ENCODE measurements at places on chromosomes 3 and 15.

GRCh38 chr3:73633916-73634344, 9.2 kb upstream of the PDZRN3 start:
- no peak for DNase-seq

- DNase-seq, result no peak
Observed at GRCh38 chr15:60020736-60021135, 16.6 kb downstream of the FOXB1 start.

DNA sequence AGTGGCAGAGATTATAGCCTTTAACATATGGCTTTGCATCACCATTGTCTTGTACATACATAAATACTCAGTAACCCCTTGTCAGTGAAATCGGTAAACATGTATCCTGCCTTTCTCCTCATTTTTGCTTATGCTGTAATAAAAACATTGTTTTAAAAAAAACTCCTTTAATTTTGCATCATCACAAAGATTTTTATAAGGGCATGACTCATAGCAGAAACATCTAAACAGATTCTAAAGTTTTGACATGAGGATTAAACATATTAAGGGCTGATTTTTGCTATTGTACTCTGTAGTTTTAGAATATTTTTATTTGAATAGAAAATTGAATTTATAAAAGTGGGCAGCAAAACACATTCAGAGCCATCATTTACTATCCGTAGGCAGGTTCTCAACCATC, 275.9 kb downstream of the ZIC4 start:
- DNase-seq, result no peak

- DNase-seq, result no peak
Observed at GRCh38 chr15:82894971-82895520, 57.5 kb downstream of the HOMER2 start.

GRCh38 chr3:150581174-150581573, 21.9 kb upstream of the SELENOT start:
- no peak for DNase-seq

- DNase-seq, result no peak
Observed at GRCh38 chr15:81914734-81915256, 131.0 kb downstream of the MEX3B start.

- DNase-seq, result no peak
Observed at GRCh38 chr3:14565868-14566588, 25.9 kb upstream of the GRIP2 start.

- DNase-seq, result no peak
Observed at GRCh38 chr3:23826382-23827064, 20.8 kb downstream of the UBE2E1 start.

GRCh38 chr3:33989229-33989628, 190.8 kb downstream of the PDCD6IP start:
- no peak for DNase-seq

DNA sequence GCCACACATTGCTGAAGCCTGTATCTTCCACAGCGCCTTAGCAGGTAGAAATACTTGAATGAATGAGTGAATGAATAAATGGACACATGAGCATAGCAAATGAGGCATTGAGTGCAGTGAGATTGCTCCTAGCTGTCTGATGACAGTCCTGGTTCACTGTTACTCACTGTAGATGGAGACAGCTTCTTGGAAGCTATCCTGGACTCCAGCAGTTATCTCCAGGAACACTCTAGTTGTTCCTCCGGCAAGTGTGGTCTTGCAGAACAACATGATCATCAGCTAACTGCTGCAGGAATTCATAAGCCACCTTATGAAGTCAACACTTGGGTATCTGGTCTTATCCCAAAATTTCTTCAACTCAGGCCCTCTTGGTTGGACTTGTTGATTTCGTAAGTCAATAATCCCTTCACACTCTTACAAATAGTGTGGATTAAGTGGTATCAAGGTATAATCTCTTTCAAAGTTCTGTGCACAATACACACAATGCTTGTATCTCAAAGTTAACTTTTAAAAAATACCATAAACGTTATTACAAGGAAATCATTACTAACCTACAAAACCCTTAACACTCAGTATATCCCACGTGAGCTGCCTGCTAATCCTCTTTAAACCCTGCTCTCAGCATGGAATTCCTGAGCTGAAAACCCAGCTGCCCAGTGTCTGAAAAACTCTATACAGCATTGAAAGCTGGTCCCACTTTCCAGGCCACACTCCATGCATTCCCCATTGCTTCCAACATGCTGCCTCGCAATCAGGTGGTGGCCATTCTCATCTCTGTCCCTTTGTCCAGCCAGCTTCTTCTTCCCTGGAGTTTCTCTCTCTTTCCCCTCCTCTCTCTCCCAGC, 14.4 kb upstream of the ZBTB38 start:
- DNase-seq, result no peak

GRCh38 chr15:57789225-57789624, 82.7 kb downstream of the POLR2M start:
- DNase-seq, result no peak

DNA sequence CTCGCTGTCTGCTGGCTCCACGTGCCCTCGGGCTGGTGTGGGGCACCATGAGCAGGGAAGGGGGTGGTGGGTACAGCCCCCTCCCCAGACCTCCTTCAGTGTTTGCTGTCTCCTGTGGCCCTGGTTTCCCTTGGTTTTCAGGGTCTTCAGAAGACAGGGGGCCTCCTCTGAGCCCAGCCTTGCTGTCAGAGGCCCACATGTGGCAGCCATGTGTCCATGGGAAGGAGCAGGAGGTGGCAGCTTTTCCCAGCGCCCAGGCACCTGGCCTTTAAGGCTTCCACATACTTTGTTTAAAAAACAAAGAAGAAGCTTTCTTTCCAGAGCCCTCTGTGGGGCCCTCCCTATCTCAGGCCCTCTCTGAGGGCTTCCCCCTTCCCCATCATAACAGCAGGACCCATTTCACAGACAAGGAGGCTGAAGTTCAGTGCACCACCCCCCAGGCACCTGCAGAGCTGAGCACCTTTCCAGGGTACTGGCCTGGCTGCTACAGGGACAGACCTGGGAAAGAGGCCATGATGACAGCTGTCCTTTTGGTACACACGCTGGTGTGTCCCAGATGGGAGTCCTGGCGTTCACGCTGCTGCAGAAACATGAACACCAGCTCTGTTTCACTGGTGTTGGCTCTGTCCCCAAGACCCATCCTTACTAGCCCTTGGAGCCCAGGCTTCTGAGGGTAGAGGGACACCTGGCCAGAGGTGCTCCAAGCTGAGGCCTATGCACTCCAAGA, 73.7 kb downstream of the DNAJB8 start:
- DNase-seq, result no peak

DNA sequence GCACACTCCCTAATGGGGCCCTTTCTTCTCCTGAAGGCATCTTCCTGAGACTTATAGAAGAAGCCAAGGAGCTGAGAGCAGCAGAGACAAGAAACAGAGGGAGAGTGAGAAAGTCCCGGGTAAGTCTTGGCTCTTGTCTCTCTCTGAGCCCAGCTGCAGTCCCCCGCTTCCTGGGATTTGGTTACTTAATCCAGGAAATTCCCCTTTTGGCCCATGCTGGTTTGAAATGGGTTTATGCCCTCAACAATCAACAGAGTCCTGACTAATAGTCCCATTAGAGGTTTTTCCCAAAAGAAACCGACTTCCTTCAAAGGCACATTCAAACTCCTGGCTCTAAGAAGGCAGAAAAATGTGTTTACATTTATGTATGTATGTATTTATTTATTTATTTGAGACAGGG, 22.0 kb downstream of the TMEM158 start:
- DNase-seq, result no peak

GRCh38 chr3:65538101-65538500, 500.6 kb downstream of the MAGI1 start:
- no peak for DNase-seq

- DNase-seq, result no peak
Observed at GRCh38 chr3:99925584-99926230, 108.0 kb downstream of the CMSS1 start.

DNA sequence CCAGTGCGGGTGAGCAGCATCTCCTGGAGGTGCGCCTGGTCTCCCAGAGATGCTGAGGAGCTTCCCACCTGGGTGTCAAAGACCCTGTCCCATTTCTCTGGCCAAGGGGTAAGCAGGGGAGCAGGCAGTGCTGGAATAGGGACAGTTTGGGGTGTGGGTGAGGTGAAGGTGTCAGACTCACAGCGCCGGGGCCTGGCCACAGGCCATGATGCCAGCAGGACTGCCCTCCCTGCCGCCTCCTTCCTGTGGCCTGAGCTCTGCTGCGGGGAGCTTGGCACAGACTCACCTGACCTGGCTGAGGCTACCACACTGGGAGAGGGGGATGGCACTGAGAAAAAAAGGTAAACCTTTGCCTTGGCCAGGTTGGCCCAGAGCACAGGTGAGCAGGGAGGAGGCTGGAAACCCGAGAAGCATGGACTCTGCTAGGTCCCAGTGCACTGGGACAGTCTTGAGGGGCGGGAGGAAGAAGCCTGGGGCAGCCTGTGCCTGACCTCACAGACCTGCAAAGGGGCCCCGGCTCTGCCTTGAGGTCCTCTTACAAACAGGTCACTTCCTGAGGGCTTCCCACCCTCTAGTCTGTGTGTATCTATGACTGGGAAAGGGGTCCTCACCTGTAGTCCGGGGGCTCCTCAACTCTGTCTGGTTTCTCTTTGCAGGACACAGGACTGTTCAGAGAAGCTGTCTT, 28.2 kb downstream of the GRAMD2A start:
- no peak for DNase-seq

- no peak for DNase-seq
Observed at GRCh38 chr3:108334701-108335100, 38.4 kb downstream of the HHLA2 start.

- DNase-seq, result no peak
Observed at GRCh38 chr3:126956361-126956760, 26.6 kb upstream of the PLXNA1 start.

- DNase-seq, result no peak
Observed at GRCh38 chr3:115785782-115786181, 162.5 kb downstream of the GAP43 start.

DNA sequence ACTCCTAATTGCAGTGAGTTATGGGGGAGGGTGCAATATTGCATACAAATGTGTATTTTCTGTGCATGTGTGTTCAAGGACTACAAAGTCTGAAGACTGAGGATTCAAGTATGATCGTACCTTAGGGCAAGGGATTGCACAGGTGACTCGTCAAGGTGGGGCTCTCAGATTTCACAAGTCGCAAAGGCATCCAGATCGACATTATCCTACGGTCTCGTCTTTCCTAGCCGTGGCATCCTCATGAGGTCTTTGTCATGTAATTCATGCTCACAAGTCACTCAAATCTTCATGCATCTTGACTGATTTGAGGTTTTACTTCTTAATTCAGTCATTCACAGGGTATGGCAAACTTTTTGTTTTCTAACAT, 191.4 kb upstream of the HES1 start:
- DNase-seq, result no peak

DNA sequence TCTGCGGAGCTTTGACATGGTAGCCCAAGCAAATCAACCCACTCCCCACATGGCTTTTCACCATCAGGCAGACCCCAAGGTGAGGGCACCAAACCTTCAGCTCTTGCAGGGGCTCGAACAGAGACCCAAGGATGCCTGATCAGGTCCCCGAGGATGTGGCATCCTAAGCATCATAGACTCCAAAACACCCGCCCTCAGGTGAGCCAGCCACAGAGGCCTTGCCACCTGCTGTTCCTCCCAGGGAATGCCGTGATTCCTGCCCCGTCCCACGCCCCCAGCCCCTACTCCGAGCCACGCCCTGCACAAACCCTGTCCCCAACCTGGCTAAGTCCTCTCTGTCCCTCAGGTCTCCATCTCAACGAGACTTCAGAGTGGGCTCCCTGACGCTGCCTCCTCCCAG, 34.7 kb upstream of the SLC41A3 start:
- no peak for DNase-seq

DNA sequence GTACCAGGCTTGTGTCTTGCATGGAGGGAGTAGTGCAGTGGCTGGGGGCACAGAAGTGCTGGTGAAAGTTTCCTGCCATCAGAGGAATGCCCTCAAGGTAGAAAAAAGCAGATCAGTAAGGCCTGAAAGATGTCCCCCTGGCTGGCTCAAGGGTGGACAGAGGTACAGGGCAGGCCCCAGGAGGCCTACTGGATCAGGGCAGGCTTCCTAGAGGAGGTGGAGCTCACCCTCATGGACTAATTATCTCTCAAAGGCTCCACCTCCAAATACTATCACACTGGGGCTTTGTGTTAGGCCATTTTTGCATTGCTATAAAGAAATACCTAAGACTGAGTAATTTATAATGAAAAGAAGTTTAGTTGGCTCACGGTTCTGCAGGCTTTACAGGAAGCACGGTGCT, 7.8 kb downstream of the SPSB4 start:
- DNase-seq, result no peak

DNA sequence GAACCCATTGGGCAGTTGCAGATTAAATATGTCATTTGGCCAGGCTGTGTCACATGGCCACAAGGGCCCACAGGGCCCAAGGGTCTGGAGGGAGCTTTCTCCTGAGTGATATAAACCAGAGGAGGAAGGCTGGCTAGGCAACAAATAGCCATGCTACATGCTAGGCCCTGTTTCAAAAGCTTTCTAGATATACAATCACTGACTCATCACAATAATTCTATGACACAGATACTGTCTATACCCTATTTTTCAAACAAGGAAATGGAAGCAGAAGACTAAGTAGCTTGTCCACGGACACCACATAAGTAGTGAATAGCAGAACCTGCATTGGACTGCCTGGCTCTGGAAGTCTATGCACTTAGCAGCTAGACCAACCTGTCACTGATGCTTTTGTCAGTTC, 625.4 kb downstream of the NTRK3 start:
- DNase-seq, result no peak

- no peak for DNase-seq
Observed at GRCh38 chr3:27715454-27715806, 6.7 kb downstream of the EOMES start.

DNA sequence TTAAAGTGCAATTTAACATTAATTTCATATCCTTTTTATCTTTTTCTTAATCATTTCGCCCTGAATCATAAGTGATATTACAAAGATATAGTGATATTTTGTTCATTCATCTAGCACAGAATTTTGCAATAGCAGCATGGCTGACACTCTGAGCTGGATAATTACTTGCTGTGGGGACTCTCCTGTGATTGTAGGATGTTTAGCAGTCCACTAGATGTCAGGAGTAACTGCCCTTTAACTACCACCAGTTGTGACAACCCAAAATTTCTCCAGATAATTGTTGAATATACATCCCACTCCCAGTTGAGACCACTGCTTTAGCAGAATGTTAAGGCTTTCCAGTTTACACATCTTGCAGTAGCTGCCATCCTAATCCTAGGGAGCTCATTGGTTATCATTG, 196.8 kb upstream of the MBNL1 start:
- DNase-seq, result peak; percentile 41

GRCh38 chr15:25408428-25408827, 30.4 kb downstream of the UBE3A start:
- no peak for DNase-seq

- DNase-seq, result no peak
Observed at GRCh38 chr3:31055757-31056156, 161.3 kb upstream of the GADL1 start.

DNA sequence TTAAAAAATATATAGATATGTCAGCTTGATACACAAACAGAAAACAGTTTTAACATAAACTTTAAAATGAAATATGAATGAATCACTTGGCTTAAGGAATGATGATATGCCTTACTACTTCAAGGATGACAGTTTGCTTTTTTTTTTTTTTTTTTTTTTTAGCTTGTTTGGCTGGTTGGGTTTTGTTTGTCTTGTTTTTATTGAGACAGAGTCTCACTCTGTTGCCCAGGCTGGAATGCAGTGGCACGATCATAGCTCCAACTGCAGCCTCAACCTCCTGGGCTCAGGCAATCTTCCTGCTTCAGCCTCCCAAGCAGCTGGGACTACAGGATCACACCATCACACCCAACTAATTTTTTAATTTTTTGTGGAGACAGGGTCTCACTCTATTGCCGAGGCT, 14.5 kb downstream of the LRRC2 start:
- no peak for DNase-seq

- DNase-seq, result no peak
Observed at GRCh38 chr3:170992854-170993253, 33.7 kb downstream of the SLC2A2 start.
